ENCODE measurements at places on chromosomes 3 and 15.

GRCh38 chr3:11155341-11156025 is 1.2 kb downstream of the HRH1 start:
- DNase-seq: peak; percentile 9

DNA sequence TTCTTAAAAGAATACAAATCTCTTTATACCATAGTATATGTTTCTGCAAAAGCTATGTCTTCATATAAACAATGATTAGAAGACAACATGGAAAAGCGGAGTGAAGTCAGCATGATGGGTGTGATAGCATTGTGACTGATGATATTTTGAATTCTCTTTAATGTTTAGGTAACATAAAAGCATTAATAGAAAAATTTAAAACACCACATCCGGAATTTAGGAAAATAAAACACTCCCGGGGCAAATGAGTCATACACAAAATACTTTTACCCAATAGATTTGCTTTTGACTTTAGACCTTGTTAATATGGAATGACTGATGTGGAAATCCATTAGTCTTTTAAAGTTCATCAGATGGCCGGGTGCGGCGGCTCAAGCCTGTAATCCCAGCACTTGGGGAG is 134.7 kb downstream of the P3H2 start:
- DNase-seq: no peak

- DNase-seq: no peak
These were observed 323.0 kb upstream of the SEMA6D start for GRCh38 chr15:47394286-47394809.

GRCh38 chr15:28116521-28117431 is 17.7 kb upstream of the OCA2 start:
- no peak for DNase-seq

DNA sequence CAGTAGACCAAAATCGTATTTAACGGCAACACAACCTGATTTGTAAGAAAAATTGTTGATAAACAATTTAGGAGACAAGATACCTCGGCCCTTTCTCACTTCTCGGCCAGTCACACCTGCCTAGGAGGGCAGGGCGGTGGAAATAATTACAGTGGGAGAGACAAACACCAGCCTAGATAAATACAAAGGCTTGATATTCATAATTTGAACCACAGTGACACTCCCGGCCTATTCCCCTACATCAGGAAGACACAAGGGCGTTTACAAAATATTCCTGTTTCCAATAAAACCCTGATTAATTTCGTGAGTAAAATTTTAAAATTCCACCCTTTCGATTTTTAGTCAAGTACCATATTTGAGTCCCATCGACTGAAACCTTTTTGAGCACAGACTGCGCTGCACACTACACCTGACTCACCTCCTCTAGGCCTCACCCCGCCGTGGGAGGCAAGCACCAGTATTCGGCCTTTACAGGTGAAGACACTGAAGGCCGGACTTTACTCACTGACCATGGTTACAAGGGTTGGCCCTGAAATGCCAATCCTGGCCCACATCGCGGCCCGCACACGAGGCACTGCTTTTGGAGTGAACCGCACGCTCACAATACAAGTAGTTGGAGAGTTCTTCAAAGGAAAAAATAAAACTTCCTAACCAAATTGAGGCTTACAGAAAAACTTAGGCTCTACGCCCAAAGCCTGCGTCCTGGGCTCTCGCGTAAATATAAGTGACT is 794 bp downstream of the ARPP19 start:
- DNase-seq: peak; percentile 39

GRCh38 chr15:65812916-65813315 is 20.8 kb upstream of the DENND4A start:
- DNase-seq: no peak

- DNase-seq: no peak
These were observed 11.0 kb downstream of the EXOG start for GRCh38 chr3:38507120-38507519.

DNA sequence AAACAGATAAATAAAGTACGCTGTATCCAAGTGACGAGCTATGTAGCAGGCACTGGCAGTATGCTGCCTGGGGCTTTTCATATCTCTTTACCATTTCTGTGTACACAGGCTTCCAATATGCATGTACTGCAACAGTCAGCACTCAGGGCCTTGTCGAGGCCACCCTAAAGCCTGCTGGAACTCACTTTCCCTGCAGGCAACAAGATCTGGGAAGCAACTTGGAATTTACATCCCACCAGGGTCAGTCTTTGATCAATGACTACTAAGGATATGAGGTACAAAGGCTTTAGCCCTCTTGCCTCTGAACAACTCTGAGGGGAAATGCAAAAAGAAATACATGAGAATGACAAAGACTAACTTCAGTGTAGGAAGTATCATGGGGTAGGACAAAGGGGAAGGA is 101.8 kb upstream of the ARL6 start:
- no peak for DNase-seq

GRCh38 chr3:118447339-118447738 is 587.3 kb downstream of the IGSF11 start:
- no peak for DNase-seq

GRCh38 chr3:58411851-58412830 is 21.5 kb downstream of the PDHB start:
- no peak for DNase-seq

GRCh38 chr15:50790778-50791453 is 25.4 kb upstream of the SPPL2A start:
- no peak for DNase-seq

GRCh38 chr3:74590620-74591262 is 23.7 kb downstream of the CNTN3 start:
- no peak for DNase-seq

DNA sequence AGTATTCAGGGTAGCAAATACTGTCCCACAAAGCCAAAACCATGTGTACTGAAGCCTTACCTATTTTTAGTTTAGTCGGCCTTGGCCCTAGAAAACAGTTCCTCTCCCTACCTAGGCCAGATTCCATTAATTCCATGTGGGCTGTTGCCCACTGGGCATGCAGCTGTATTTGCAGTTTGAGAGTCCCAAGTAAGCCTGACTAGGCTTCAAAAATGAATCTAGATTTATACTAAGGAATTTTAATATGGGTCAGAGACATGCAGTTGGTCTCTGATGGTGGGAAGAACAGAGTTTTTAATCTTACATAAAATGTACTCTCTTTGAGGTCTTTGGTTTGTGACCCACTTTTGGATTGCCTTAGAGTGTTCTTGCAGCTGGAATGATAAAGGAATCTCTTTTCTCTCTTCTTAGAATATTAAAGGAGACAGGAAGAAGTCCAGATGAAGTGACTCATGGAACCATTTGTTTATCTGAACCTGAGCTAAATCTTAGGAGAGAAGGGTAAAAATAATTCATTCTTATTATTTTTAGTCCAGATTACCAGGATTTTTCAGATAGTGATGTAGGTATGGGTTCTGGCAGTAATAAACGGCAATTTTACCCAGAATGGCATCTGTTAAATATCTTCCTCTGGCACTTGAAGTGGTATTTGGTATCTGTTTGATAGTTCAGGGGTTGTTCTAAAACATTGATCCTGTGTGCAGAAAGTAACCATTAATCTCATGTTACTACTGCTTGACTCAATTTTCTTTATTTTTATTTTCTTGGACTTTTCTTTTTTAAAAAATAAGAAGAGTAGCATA is 33.8 kb downstream of the GLCE start:
- no peak for DNase-seq

DNA sequence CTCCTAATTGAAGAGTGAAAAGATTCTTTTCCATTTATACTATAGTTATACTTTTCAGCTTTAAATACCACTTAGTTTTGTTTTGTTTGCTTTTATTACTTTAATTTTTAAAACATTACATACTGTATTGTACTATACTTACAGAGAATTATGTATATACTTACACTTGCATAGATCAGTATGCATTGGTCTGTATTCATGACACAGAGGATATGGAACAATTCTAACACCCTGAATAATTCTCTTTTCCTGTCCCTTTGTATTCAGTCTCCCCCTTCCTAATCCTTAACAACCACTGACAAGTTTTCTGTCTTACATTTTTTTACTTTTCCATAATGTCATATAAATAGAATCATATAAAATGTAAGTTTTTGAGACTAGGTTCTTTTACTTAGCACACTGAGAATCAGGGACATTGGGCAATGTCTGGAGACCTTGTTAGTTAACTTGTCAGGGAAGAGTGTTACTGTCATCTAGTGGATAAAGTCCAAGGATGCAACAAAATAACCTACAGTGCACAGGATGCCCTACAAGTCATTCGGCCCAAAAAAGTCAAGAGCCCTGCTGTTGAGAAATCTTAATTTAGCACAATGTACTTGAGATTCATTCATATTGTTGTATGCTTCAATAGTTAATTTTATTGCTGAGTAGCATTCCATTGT is 95.7 kb upstream of the MCTP2 start:
- no peak for DNase-seq

- no peak for DNase-seq
These were observed 66.8 kb downstream of the FAIM start for GRCh38 chr3:138675393-138675792.

- peak; percentile 24 for DNase-seq
These were observed 2.2 kb upstream of the HES1 start for GRCh38 chr3:194133661-194134230.

GRCh38 chr15:94306700-94307650 is 75.6 kb downstream of the MCTP2 start:
- peak; percentile 57 for DNase-seq

- no peak for DNase-seq
These were observed 132.3 kb downstream of the PGPEP1L start for GRCh38 chr15:98875309-98875708.

- no peak for DNase-seq
These were observed 462.6 kb downstream of the PDCD6IP start for GRCh38 chr3:34261001-34261385.

DNA sequence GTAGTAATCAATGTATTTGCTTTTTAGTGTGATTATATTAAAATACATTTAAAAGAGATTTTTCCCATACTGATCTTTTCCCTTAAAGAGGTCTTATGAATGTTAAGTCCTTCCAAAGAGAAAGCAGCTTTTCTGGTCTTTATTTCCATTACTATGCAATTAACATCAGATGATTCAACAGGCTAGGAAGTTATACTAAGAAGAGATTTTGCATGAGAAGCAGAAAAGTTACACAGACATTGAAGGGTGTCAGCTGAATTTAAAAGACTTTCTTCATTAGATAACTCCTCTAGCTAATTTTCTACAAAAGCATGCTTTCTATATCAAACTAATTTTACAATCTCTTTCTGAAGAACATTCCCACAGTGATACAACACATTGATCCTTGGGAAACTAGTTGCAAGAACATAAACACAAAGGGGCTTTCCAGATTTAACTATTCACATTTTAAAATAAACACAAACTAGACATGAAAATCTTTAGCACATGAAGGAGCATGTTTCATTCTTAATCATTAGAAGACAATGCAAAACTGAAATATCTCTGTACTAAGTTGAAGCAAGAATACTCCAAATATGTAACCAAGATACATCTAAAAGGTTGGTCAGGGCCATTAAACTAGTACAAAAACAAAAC is 965.8 kb downstream of the ROBO1 start:
- DNase-seq: no peak

- no peak for DNase-seq
These were observed 1.1 kb downstream of the PLSCR2 start for GRCh38 chr3:146468234-146468633.

- DNase-seq: no peak
These were observed 38.7 kb downstream of the RTP4 start for GRCh38 chr3:187406927-187407326.

- DNase-seq: no peak
These were observed 157.7 kb upstream of the BCL6 start for GRCh38 chr3:187902936-187903335.

GRCh38 chr3:179504371-179504770 is 53.1 kb upstream of the GNB4 start:
- DNase-seq: no peak

DNA sequence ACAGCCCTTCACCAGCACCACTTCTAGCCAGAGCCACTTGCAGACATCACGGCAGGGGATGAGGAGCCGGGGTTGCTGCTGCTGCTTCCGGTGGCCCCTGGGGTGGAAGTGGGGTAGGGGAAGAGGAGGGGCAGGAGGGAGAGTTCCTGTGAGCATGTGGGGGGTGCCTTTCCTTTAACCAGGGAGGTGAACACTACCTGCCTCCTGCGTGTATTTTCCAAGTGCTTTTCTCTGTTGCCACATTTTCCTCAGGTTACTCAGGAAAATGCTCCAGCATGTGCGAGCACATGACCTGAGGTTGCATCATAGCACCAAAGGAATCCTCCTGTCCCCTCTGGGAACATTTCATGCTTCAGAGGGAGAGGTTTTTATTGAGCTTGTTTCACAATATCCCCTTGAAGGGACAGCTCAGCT is 12.2 kb upstream of the SACM1L start:
- DNase-seq: no peak

DNA sequence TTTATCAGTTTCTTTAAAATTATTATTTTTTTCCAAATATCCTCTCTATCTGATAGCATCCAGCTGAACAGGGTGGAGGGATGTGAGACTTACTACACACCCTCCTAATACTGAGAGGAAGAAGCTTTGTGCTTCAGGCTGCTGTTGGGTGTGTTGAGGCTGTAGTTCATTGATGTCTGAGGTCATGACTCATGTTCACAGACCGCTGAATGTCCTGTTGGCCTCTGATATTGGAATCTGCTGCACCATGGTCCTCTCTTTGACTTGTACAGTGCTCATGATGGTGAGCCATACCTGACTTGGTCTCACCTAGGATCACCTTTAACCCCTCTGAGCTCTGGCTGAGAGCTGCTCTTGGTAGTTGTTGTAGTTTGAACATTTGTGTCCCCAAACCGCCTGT is 302.9 kb downstream of the SATB1 start:
- DNase-seq: no peak

DNA sequence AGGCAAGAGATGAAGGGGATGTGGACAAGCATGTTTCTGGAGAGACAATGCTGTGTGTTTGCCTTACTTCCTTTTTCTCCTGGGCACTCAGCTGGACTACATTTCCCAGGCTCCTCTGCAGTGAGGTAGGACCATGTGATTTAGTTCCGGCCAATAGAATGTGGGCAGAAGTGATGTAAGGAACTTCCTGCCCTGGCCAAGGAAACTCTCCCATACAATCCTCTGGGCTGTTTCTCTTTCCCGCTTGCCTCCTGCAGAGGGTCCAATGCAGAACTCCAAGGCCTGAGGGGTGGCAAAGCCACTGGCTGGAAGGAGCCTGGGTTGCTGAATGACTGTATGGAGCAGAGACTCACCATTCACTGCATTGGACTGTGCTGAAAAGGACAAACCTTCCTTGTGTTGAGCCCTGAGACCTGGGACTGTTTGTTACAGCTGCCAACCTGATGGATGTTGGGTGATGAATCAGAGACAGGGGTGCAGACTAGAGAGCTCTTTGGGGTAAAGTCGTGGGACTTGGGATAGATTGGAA is 82.7 kb upstream of the SLC6A6 start:
- no peak for DNase-seq

DNA sequence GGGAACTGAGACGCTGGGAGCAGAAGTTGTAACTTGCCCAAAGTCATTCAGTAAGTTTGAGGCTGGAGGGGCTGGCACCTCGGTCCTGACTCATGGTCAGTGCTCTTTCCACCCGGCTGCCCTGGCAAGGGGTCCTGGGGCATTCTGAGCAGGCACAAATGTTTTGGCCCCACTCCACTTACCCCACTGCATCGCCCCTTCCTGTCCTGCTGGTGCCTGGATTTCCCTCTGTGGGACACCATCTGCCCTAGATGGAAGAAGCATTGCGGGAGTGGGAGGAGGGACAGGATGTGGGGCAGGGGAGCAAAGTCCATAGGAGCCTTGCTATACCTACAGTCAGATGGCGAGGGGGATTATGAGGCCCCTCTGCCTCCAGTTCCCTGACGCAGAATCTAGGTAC is 4.5 kb downstream of the CORO2B start:
- DNase-seq: no peak

- no peak for DNase-seq
These were observed 29.6 kb upstream of the RPL32 start for GRCh38 chr3:12870942-12871341.

Measured in T-helper 2 cell treated with Interferon-gamma antibody and Interleukin-4, amounts not matched to agents 5 μg/mL and 100 μg/mL, for 36 hours (primary cell).